ENCODE measurements at places on chromosomes 1 and 21. TPM values are rescaled to one million over a fixed set of nuclear protein-coding genes. Genes with fewer than 3 reads are reported as not detected.

The CATSPERE gene
- polyA plus RNA-seq: not detected

- no peak for DNase-seq
These were observed 4.4 kb downstream of the CITED4 start for GRCh38 chr1:40857737-40858136.

The RGS16 gene
- 0.66 TPM for polyA plus RNA-seq

DNA sequence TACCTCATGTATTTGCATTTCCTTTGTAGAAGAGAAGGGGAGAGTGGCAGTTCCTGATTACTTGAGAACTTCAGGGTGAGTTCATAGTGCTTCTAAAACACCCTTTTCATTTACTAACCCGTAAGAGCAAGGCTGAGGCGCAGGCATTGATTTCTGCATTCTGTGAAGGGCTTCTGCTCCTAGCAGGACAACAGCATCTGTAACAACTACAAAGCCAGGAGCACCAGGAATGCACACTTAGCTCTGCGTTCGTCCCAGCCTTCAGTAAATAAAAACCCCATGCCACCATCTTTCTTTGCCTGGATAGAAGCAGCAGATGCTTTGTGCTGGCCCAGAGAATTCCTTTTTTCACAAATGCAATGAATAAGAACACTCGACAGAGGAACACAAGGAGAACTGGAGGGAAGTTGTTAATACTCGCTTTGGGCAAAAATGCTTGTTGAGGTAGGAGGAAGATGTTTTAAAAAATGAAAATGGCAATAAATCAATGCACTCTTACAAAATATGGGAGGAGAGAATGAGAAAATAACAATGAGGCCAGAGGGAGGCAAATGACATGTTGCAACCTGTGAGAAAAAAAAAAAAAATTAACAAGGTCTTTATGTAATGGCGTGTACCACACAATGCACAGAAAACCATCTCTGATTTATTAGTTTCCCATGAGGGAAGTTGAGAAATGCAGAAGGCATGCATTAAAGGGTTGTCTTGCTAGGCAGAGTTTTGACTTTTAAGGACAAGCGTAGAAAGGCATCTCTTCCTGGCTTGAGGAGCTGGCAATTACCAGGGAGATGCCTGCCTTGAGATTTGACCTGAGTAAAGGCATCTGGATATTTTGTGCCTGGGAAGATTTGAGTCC is 418.8 kb downstream of the DISC1 start:
- no peak for DNase-seq

- no peak for DNase-seq
These were observed 67.0 kb upstream of the TNFSF18 start for GRCh38 chr1:173117761-173118160.

All from K562 (cell line).